ENCODE measurements at places on chromosomes 12 and 14.
A peak's percentile ranks its signal among the peaks of the same experiment; 100 is the strongest.

- DNase-seq: no peak
Observed at GRCh38 chr12:120710805-120711296, 593 bp downstream of the UNC119B start.

DNA sequence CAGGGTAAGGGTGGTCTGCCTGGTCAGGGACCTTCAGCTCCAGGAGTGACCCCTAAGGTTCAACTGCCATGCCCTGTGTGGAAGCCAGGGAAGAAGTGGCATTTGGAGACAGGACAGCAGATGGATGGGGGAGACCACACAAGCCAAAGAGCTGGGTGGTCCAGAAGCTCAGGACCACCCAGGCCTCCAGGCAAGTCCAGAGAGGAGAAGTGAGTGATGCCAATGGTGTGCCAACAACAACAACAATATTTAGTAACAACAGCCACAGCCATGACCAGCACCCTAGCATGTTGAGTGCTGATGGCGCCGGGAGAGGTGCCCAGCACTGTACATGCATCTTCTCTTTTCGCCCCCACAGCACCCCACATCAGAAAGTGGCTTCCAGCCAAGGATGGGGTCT, 113.7 kb downstream of the ESRRB start:
- DNase-seq: no peak

DNA sequence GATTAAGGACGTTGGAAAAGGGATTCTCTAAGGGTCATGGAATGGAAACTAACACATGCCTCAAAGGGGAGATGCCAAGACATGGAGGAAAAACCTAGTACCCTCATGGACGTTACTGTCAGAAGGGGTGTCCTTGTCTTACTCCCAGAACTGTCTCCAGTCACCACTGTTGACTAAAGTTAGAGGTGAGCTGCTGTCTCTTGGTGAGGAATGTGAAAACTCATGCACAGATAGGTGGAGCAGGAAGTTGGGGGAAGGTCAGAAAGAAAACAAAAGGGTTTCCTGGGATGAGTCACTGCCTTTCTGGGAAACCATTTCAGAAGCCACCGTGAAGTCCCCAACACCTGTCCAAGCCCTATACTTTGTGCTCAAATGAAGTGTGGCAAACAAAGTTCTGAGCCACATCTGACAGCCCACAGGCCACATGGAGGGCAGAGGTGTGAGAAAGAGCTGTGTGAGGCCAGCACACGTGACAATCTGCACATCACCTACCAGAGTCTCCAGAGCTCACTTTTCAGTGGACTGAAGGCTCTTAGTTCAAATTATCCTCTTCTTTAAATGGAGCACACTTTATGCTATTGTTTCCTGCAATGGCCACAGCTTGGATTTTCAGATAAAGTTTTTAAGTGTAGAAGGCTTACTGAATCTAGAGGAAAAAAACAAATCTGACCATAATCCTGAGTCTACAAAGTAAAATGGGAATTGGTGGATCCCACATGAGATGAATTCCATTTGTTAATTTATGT, 92.9 kb upstream of the EGLN3 start:
- no peak for DNase-seq

DNA sequence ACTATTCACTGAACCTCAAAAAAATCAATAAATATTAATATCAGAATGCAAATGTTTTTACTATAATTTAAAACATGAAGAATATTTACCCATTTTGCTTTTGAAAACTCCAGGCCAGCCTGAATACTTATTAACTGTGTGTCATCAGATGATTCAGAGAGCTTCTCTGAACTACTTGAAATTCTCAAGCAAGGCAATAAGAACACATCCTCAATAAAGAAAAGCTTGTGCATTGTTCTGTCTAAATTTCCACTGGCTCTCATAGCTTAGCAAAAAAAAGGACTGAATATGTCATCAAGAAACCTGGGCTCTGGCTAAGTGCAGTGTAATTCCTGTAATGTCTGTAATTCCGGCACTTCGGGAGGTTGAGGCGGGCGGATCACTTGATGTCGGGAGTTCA, 194.1 kb downstream of the BTG1 start:
- DNase-seq: no peak

DNA sequence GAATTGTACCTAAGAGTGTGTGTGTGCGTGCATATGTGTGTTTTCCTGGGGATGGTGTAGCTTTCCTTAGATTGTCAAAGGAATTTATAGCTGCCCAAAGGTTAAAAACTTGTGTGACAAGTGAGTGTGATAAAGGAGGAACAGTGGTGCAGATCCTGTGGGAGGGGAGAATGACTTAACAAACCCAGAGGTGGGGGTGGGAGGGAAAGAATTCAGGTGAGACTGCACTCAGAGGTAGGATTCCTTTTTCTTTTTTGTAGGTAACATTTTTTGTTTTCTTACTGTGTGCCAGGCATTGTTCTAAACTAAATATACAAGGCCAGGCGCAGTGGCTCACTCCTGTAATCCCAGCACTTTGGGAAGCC, 45.3 kb upstream of the SINHCAF start:
- no peak for DNase-seq

DNA sequence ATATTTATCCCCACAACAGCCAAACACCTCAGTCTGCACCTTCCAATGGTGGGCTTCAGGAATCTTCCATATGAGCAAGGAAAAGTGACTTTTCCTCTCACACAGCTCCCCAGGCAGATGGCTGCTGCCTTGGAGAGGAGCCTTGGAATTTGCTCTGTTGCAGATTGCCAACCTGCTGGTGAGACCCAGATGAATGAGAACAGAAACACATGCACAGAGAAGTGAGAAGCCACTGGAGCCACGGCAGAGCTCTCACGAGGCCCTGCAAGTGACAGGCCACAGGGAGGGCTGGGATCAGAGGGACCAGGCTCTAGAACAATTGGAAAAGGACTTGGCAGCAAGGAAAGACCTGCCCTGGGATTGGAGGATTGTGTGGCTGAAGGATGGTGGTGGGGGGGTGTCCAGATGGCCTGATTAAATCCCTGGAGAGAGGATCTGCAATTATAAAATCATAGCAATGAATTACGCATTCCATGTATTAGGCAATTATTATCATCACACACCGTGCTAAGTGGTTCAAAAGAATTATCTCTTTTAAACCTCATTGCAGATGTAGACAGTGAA, 84.9 kb upstream of the PWP1 start:
- no peak for DNase-seq

GRCh38 chr14:87158283-87158682, 834.7 kb downstream of the GALC start:
- DNase-seq: no peak

- DNase-seq: peak; percentile 69
Observed at GRCh38 chr14:94601884-94602391, 10.3 kb upstream of the SERPINA3 start.

GRCh38 chr12:52337054-52337453, 15.9 kb upstream of the KRT83 start:
- no peak for DNase-seq

GRCh38 chr12:977156-977555, 13.9 kb upstream of the ERC1 start:
- no peak for DNase-seq

DNA sequence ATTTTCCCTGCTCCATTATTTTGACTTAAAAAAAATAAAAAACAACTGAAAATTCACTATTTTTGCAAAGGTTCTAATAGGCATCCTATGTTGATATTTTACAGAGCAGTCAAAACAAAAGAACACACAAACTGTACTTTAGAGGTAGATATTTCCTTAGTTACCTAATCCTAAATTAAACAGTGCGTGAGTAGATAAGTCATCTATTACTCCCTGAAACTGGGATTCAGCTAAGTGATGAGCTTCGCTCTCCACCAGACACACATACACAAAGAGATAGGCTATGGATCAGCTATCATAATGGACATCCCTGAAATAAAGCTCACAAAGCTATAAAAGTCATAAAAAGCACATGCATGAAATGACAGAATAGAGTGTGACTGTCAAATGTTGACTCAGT, 398.7 kb downstream of the SOX5 start:
- DNase-seq: no peak

DNA sequence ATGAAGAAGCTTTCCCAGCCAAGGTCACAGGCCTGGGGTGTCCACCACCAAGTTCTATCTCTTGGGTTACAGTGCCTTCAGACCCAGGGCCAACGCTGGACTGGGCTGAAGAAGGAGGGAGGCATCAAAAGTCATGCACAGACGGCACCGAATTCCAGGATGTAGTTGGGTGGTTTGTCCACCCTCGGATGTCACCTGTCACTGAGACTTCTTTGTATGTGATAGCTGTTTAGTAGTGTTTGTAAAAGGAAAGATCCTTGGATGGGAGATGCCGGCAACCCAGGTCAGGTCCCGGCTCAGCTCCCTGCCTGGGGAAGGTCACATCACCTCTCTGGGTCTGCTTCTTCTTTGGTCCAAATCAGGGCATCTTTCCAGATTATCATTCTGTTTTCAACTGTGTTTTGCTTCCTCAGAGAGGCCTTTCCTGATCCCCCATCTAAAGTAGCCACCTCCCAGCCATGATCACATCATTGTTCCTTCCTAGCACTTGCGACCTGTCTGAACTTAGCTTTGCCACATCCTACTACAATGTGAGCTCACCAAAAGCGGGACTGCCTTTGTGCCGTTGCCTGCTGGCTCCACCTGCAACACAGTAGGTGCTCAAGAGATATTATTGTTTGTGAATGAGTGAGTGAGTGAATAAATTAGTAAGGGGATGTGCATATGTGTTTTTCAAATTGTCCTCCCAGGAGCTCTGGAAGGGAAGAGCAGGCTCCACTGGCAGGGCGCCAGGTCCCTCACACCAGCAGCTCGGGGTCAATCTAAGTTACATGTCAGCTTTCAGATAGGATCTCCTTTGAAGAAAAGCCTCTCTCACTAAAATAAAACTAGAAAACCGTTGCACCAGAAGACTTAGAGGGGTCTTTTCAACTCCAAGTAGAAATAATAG, 2.1 kb downstream of the TSPAN11 start:
- DNase-seq: no peak

DNA sequence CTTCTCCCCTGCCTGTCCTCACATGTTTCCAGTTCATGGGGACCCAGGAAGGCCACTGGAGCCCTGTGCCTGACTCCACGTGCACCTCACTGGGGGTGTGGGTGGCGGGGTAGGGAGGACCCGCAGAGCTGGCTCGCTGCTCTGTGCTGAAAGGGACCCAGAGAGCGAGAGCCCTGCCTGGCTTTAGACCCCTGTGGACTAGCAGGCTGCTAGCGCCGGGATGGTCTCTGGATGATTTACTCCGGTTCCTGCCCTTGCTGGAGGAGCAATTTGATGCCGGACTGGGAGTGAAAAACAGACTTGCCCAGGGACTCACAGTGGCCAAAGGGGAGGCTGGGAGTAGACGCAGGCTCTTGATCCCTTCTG, 49.0 kb downstream of the NTF3 start:
- DNase-seq: no peak

DNA sequence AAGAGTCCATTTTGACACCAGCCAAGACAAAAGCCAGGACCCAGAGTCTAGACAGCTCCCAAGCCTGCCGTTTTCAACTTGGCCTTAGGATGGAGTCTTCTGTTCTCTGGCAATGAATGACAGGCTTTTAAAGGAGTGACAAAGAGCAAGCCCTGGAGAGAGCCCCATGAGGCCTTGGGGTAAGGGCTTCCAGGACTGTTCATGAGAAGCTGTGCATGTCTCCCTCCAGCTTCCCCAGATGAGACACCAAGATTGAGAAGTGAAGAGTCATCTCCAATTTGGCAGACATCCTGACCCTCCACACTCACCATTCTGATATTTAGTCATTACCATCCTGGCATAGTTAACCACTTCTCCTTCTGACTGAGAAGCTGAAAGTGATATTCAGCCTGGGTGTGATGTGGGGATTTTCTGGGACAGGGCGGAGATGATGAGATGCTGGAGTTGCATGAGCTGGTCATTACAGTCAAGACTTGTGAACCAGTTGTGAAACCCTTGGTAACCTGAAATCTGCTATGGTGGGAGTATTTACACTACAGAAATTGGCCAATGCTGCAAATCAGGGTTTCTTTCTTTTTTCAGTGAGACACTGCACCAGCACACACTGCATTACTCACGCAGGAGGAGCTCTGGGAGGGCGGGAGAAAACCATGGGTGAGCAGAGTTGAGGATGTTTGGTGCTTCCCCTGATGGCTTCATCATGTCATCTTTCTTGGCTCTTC, 77.8 kb downstream of the VCPKMT start:
- peak; percentile 92 for DNase-seq

DNA sequence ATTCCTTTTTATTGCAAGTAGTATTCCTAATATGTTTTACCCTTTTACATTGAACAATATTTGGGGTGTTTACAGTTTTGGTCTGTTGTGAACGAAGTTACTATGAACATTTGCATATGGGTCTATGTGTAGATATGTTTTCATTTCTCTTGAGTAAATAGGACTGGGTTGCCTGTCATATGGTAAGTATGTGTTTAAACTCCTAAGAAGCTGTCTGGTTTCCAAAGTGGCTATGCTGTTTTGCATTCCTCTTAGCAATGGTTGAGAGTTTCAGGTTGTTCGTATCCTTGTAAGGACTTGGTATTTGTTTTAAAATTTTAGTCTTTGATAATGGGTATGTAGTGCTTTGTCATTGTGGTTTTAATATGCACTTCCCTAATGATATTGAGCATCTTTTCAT, 6.3 kb downstream of the METAP2 start:
- DNase-seq: no peak

- no peak for DNase-seq
Observed at GRCh38 chr12:123840765-123841425, 78.8 kb downstream of the DNAH10 start.

DNA sequence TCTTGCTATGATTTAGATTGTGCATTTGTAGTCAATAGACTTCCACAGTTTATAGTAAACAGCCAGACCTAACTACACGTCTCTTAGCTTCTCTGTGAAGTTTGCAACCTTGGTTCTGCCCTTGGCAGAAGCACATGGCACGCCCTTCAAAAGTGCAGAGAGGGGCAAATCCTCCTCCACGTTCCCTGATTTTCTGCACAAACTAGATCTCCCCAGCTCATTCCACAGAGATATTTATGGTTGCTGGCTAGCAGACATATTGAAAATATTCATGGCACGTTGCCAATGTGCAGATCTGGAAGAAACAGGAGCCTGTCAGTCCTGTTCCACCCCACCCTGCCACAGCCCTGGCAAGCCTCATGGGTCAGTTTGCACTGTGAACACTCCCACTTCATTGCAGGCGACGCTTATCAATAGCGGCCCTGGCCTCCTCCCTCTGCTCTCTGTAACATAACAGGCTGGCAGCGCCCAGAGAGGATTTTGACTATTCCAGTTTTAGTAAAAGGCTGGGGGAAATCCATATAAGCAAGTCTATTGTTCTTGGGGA, 6.5 kb upstream of the LGALS3 start:
- no peak for DNase-seq

- DNase-seq: no peak
Observed at GRCh38 chr14:52974406-52974805, 23.6 kb upstream of the FERMT2 start.

DNA sequence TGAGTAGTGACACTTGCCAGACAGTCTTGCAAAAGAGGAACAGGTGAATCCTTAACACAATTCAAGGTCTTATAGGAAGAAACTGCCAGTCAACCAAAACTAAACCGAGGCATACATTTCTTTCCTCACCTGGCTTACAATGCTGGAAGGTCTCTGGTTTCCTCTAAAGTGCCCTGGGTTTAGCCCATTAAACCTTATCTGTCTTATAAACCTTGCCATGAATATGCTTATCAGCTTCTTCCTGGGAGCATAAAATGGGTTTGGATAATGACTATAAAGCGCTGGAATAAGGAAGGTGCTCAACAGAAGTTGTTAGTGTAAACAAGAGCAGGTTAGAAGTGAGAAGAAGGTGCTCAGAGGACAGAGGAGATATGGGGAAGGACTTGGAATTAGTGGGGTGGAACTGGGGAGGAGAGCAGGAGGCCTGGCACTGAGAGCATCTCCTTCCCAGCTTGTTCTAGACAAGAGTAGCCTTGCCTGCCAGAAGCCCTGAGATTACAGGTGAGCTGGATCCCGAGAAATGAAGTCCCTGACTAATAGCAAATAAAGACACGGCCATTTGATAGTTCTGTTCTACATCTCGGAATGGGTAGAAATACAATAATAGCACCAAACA, 14.1 kb upstream of the GPRC5A start:
- DNase-seq: no peak
